ENCODE measurements at places on chromosomes 2 and 18.

- no peak for DNase-seq
These were observed 138.2 kb downstream of the DOK6 start for GRCh38 chr18:69538849-69539248.

GRCh38 chr18:79026491-79026890 lies 42.7 kb upstream of the ATP9B start:
- DNase-seq, result no peak

- no peak for DNase-seq
These were observed 56.5 kb downstream of the TCF7L1 start for GRCh38 chr2:85189606-85190270.

DNA sequence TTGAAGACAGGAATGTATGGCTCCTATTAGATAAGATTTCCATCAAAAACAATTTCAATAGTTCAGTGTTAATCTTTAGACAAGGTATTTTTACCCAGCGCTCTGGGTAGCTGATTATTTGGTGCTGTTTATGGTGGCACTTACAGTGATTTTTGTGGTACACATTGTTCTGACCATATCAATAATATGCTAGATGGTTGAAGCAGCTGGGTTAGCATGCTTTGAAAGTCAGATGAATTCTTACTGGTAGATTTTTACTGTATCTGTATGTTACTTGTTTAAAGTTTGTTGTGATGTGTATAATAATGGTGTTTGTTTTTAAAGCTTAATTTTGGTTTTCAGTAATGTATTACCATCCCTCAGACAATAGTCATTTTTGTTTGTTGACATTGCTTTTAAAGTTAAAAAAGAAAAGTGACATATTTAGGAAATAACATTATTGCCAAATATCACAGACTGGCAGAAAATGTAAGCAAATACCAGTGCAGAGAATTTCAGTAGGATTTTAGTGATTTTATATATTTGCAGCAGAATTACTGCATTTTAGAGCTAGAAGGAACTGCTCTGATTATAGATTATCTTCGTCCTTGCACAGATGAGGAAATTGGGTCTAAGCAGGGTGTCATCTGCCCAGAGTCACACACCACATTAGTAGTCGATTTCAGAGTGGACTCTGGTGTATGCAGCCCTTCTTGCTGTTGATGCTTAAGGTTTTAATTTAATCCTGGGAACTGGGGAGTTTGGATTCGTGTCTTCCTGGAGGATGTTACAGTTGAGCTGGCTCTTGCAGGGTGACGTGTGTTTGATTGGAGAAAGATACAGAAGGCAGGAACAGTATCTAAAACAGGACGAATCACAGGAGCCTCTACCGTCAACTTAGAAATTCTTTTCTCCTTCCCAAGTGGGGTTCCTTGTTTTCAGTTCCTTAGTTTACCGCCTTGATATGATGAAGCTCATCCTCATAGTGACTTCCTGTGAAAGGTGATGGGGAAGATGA lies 6.6 kb downstream of the SOCS6 start:
- no peak for DNase-seq

DNA sequence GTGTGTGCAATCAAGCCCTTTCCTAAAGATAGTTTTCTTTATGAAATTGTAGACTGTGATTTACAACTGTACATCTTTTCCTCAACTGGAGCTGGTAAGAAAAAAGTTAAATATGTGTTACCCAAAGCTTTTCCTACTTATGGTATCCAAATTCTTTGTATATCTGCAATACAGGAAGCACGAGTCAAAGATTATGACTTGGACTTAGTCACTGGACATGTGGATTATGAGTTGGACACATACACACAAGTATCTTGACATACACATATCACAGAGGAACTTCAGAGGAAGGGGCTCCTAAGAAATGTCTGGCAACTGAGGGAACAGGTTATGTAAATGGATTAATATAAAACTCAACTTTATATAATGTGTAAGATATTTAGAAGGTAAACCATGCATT lies 35.2 kb downstream of the PRELID3A start:
- no peak for DNase-seq

GRCh38 chr2:27509326-27509725 lies 12.7 kb downstream of the GCKR start:
- no peak for DNase-seq

GRCh38 chr2:129906861-129907235 lies 72.6 kb upstream of the RAB6C start:
- no peak for DNase-seq

- no peak for DNase-seq
These were observed 18.8 kb downstream of the FARSB start for GRCh38 chr2:222637067-222637466.

GRCh38 chr18:48698707-48699106 lies 159.9 kb downstream of the CTIF start:
- no peak for DNase-seq

DNA sequence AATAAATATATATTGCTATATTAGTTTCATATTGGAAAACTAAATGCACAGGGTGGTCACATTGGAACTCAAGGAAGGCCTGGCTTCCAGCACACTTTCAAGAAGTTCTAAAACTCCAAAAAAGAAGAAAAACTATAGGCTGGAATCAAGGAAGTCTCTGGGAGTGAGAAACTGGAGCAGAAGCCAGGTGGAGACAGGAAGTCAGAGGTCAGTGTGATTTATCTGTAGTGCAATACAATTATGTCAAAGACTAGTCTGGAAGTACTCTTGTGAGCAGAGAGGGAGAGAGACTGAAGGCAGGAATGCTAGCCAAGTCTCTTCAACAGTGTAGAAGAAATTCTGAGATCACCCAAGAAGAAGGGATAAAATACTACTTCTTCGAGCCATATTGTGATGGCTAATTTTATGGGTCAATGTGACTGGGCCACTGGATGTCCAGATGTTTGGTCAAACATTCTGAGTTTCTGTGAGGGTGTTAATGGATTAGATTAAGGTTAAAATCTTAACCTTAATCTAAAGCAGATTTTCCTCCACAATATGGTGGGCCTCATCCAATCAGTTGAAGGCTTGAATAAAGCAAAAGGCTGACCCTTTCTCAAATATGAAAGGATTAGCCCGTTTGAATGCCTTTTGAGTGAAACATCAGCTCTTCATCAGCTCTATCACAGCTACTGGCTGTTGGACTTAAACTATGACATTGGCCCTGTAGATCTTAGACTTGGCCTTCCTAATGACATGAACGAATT lies 208.0 kb downstream of the TDRD15 start:
- no peak for DNase-seq
